ENCODE measurements at places on chromosomes 7 and 10.

- no peak for DNase-seq
Measured at GRCh38 chr7:71342202-71342601, 210.3 kb downstream of the GALNT17 start.

DNA sequence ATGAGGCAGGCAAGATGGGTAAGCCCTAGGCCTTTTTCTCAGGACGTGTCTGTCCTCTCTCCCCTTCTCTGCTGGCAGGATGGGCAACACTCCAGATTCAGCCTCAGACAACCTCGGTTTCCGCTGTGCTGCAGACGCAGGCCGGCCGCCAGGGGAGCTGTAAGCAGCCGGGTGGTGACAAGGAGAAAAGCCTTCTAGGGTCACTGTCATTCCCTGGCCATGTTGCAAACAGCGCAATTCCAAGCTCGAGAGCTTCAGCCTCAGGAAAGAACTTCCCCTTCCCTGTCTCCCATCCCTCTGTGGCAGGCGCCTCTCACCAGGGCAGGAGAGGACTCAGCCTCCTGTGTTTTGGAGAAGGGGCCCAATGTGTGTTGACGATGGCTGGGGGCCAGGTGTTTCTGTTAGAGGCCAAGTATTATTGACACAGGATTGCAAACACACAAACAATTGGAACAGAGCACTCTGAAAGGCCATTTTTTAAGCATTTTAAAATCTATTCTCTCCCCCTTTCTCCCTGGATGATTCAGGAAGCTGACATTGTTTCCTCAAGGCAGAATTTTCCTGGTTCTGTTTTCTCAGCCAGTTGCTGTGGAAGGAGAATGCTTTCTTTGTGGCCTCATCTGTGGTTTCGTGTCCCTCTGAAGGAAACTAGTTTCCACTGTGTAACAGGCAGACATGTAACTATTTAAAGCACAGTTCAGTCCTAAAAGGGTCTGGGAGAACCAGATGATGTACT lies 13.1 kb downstream of the PHKG1 start:
- DNase-seq: no peak

DNA sequence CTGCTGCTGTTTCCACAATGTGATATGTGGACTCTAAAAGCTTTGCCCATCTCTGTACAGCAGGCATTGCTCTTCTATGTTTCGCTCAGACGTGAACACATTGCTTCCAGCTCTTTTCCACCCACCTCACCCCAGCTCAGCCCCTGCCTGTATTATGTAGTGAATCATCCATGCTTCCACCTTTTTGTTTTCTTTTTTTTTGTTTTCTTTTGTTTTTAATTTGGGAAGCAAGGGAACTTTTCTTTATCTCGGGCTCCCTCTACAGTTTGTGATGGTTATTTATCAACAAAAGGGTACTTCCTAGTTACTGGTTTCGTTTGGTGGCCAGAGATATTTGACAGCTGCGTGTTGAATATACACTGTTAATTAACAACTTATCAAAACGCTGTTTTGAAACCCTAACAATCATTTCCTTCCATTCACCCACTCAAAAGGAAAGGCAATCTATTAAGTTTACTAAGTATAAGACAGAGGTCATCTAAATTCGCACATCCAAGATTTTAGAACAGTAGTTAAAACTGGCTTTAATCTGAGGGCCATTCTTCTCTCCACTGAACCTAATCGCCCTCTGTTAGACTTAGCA lies 127.9 kb upstream of the STK17A start:
- DNase-seq: no peak

- DNase-seq: no peak
Measured at GRCh38 chr7:66747881-66748511, 7.5 kb downstream of the RABGEF1 start.

DNA sequence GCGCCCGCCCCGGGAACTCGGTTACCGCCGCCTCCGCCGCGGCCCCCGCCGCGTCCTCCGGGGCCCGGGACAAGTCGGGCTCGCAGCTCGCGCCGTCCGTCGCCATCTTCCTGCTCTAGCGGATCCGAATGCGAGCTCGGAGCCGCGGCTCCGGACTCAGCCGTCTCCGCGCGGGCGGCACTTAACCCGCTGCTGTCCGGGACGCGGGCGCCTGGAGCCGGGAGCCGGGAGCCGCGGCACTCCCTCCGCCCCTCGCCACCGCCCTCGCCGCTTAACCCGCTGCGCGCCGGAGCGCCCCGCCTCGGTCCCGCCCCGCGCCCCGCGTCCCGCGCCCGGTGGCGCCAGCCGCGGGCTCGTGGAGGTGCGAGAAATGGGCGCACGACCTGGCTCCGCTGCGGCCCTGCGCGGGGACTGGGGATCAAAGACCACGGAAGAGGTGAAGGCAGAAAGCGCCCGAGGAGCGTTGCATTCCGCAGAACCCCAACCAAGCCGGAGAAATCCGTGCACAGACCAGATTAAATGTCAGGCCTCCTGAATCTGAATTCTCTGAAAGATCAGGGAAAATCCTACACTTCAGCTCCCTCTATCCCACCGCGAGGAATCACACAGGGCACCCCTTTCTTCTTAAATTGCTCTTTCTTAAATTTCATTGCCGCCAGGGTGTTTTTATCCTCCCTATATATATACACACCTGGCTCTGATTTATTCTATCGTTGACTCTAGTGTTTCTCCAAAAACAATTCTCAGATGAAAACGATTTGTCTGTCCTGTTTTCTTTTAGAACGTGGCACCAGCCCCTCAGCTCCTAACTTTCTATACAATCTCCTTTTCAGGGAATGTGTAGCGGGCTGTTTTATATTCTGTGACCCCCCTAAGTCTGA lies at the start of gene CTTNBP2:
TSS of gene CTTNBP2 (minus strand) at position 132 of the 881 bp plus-strand sequence. CDS start at position 106, 26 bp downstream.
- DNase-seq: no peak

DNA sequence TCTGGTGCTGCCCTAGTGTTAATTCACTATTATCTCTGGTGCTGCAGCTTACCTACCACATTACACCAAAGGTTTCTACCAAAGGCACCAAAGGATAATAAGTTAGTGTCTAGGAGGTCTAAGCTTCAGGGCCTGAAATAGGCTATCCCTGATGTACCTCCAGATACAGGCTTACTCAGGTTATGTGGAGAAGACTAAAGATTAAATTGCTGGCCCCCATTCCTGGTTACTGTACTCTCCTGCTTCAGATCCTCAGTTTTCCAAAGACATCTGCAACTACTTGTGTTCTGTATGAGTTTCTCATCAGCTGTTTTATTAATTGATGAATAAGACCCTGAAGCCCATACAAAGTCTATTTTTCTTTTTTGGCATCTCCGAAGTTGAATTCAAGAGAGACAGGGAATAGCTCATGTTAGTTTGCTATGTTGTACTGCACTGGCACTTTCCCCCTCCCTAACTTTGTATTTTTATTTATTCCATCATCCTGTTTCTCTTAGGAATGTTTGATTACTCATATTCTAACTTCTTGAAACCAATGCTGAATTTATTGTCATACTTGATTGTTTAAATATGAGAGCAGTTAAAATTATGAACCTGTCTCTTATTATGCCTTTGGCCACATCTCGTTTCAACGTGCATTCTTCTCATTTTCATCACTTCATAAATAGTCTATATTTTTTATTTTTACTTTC lies 85.9 kb downstream of the PON1 start:
- DNase-seq: no peak

GRCh38 chr7:113131367-113131766 lies 13.0 kb upstream of the SMIM30 start:
- DNase-seq: no peak

DNA sequence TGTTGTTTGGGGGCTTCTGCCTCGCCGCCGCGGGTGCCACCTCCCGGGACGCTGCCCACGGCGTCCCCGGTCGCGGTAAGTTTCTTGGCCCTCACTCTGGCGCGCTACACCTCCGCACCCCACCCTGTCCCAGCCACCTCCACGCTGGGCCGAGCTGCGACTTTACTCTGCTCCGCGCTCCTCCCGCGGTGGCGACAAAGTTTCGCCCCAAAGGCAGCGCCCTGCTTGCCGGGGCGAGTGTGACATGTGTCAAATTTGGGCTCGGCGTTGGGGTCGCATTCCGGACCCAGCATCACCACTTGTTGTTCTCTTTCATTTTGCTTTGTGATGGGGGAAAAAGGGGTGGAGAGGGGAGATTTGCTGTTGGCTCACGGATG lies 167.7 kb upstream of the PPP1R3A start:
- no peak for DNase-seq

- no peak for DNase-seq
Measured at GRCh38 chr10:114285961-114286441, 46.9 kb downstream of the VWA2 start.

DNA sequence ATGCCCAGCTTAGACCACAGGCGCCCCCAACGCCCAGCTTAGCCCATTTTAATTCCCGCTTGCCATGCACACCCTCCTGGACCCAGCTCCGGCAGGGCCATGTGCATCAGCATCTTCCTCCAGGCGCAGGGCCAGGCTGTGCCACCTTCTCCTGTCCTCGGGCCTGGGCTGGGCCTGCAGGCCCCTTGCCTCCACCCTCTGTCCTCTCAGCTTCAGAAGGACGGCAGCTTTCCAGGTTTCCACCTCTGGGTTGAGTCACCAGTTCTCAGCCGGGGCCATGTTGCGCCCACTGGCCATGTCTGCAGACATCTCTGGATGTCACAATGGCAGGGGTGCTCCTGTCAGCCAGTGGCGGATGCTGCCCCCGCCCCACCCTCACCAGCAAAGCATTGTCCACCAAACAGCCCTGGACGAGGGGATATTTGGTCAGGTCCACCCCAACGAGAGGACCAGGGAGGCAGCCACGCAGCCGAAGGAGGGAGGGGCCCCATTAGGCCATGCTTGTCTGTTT lies 59.1 kb upstream of the NKX6-2 start:
- no peak for DNase-seq

- DNase-seq: no peak
Measured at GRCh38 chr7:27901028-27901760, 161.2 kb downstream of the TAX1BP1 start.

DNA sequence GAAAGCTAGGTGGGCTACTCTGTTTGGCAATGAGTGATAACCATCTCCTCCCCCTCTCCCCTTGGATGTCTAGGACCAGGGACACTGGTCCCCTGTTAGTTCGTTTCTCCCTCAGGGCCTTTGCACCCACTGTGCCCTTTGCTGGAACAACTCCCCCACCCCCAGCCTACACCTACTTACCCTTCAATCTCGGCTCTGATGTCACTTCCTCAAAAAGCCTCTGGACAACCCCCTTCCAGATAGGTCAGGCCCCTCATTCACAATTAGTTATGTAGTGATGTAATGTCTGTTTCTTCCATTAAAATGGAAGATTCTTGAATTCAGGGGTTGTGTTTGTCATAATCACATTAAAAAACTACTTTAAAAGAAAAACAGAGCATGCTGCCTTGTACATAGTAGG lies 152.9 kb downstream of the SNX10 start:
- DNase-seq: no peak

- DNase-seq: no peak
Measured at GRCh38 chr7:9945857-9946256, 1027.8 kb upstream of the PHF14 start.

GRCh38 chr7:150435390-150436073 lies 14.9 kb upstream of the GIMAP8 start:
- DNase-seq: no peak

DNA sequence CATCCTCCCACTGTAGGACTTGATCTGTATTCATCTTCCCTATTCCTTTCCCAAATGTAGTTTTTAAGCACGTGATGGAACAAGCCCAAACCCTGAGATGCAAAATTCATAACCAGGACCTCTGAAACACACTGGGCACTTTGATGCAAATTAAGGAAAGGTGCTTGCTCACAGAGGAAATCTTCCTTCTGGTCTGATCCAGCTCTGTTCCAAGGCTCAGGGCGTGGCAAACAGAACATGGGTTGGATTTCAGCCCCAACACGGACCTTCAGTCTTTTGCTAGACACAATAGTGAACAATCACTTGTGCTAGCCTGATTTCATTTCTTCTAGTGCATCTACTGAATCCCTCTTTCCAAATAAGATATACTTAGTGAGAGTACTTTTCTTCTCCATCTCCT lies 27.9 kb downstream of the PON3 start:
- no peak for DNase-seq

DNA sequence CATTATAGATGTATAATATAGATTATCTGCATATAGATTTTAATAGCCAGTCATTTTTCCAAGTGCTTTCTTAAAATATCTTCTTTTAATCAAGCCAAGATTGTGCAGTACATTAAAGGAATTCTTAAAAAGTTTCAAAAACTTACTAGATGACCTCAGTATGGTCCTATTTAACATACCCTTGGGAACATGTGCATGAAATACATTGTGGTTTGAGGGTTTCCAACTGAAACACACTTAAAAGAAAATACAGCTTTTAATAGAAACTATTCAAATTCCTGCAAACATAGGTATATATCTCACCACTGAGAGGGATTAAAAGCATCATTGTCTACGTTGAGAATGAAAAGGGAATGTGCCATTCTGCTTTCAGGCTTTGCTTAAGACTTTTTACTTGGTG lies 364.9 kb downstream of the SUGCT start:
- no peak for DNase-seq

- no peak for DNase-seq
Measured at GRCh38 chr10:50312464-50313437, 61.4 kb upstream of the ASAH2 start.

DNA sequence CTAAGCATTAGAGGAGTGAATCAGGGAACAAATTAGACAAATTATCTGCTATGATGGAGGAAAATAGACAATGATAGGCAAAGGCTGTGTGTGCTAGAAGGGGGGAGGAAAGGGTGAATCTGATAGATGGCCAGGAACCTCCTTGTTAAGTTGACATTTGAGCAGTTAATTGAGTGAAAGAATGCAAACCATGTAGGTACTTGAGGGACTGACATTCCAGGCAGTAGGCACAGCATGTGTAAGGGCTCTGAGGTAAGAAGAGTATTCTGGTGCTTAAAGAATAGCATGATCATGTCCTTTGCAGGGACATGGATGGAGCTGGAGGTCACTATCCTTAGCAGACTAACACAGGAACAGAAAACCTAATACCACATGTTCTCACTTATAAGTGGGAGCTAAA lies 48.6 kb upstream of the TES start:
- DNase-seq: no peak

DNA sequence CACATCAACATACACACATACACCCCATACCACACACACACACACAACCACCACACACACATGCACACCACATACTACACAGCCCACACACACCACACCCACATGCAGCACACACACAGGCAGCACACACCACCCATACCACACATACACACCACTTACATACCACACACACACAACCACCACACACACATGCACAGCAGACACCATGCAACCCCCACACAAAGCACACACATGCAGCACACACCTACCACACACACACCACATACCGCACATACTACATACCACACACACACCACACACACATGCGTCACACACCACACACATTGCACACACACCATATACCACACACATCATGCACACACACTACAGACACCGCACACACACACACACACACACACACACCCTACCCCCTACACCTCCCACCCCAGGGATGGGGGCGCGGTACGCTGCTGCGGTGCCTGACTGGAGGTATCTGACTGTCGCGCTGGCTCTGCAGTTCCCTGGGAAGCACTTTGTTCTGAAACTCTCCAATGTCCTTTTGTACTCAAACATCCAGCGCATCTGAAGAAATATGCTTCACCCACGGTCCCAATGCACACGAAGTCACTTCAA lies 5.4 kb upstream of the TRPV6 start:
- no peak for DNase-seq

GRCh38 chr7:22627136-22627535 lies 99.9 kb upstream of the IL6 start:
- no peak for DNase-seq

GRCh38 chr7:18393465-18394118 lies 102.0 kb upstream of the HDAC9 start:
- no peak for DNase-seq

- DNase-seq: no peak
Measured at GRCh38 chr7:19224951-19225350, 79.7 kb upstream of the FERD3L start.
